Endothelial cell (in vitro differentiated cells): ENCODE measurements at places on chromosomes 11 and 22. TPM values are rescaled to one million over a fixed set of nuclear protein-coding genes. Genes with fewer than 3 reads are reported as not detected.

Gene POU2AF2
- total RNA-seq = not detected

Gene CDC42BPG
- 4.1 TPM for total RNA-seq

Gene RAG2
- total RNA-seq = not detected

Gene XKR3
- total RNA-seq = not detected

GRCh38 chr11:66652651-66653050 lies 14.1 kb downstream of the RBM4 start:
- peaks cover 3% of the 10 kb centered on the region for H3K4me1 ChIP-seq
- no peaks in the 10 kb centered on the region for H3K27me3 ChIP-seq
- no peak overlapping the region for H3K4me3 ChIP-seq
- no peak overlapping the region for H3K27ac ChIP-seq

DNA sequence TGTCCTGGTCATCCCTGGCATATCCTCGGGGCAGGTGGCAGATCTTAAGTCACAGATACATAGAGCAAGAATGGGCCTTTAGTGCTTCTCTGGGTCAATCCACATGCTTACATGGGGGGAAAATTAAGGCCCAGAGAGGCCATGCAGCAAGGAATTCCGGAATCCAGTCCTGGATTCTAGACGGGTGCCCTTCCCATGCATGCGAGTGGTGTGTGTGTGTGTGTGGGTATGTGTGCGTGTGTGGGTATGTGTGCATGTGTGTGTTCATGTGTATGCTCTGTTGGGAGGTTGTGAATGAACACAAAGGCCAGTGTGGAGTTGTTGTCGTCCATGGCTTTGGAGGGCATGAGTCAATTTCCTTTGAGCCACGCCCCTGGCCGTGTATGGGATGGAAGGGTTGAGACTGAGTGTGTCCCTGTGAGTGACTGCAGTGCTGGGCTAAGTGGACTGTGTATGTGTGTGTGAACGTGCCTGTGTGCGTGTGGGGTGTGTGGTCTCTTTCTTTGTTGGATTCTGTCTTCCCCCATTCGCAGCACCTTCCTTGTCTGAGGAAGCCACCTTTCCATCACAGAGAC lies 33.4 kb upstream of the EIF3D start:
- H3K36me3 ChIP-seq = no peaks in the 10 kb centered on the region
- H3K4me3 ChIP-seq = no peak overlapping the region
- H3K27me3 ChIP-seq = peaks cover 2% of the 10 kb centered on the region
- H3K4me1 ChIP-seq = peaks cover 13% of the 10 kb centered on the region

DNA sequence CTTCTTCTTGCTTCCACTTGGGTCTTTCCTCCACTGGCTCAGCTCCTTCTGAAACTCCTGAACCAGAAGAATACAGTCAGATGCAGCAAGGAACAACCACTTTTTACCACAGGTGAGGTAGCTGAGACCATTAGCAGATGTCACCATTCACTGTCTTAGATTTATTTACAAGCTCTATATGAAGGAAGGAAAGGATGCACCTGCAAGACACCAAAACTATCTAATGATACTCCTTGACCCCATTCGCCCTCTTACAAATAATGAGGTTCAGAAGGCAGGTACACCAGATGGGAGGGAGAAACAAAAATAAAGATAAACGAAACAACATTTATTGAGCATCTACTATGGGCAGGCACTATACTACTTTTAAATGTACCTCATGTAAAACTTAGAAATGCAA lies 10.3 kb downstream of the TFIP11 start:
- peaks cover 12% of the 10 kb centered on the region for H3K4me1 ChIP-seq
- H3K27ac ChIP-seq = no peak overlapping the region
- no peak for DNase-seq
- peaks cover 49% of the 10 kb centered on the region for H3K36me3 ChIP-seq
